ENCODE measurements at places on chromosomes 4 and X.
A peak's percentile ranks its signal among the peaks of the same experiment; 100 is the strongest.

GRCh38 chrX:110003167-110004156 lies 548 bp downstream of the TMEM164 start:
- DNase-seq = peak; percentile 18

- no peak for DNase-seq
Observed at GRCh38 chr4:18057821-18058533, 36.4 kb upstream of the LCORL start.

DNA sequence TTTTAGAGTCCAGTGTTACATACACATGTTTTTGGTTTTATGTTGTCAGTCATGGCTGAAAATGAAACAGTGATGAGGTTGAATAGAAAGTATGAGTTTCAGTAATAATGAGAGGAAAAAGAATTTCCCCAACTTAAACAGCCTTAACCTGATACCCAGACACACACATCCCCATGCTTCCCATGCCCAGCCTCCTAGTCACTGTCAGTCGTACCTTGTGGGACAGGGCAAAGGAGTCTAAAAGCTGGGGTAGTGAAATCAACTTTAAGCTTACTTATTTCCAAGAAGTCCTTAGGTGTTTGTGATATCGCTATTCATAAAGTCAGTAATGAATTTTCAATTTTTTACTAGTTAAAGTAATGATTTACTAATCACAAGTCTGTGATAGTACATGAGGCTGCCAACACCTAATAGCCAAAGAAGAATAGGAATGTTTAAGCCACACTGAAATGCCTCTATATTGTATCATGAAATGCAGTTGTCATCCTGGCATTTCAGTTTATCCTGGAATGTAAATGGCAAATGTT lies 24.3 kb upstream of the GPR34 start:
- no peak for DNase-seq

DNA sequence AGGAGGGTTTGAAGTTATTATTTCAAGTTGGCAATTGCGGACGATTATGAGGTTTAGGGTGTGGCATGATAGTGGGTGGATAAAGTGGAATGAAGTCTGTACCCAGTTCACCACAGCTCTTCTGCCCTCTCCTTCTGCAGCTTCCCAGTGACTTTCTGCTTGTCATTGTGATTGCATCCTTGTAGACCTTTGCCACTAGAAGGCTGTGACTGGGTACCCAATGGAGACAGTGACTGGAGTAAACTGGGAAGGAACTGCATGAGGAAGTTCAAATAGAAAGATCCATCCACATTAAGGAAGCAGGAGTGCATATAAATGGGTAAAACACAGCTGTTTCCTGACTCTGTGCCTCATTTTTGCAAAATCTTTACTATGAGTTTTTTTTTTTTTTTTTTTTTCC lies 53.5 kb upstream of the SPANXN3 start:
- DNase-seq = no peak

- no peak for DNase-seq
Observed at GRCh38 chr4:20544645-20545044, 155.6 kb upstream of the PACRGL start.

DNA sequence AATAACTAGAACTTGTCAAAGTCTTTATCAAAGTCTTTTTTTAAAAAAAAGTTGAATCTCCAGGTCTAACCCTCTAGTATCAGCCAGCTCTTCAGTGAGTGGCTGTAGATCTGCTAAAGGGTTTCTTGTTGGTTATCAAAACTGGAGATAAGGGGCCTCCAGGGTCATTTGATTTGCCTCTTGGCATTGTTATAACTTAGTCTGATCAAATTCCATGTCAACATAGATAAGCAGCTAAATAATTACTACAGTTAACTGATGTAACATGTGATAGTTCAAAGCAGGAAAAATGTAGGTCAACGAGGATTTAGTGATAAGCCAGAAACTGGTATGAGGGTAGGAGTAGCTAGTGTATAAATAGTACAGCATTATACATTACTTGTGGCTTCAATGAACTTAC lies 465.1 kb downstream of the PDHA2 start:
- no peak for DNase-seq

GRCh38 chr4:166882221-166882620 lies 352.1 kb downstream of the SPOCK3 start:
- no peak for DNase-seq

- DNase-seq = no peak
Observed at GRCh38 chrX:123358457-123358856, 174.4 kb downstream of the GRIA3 start.

- DNase-seq = no peak
Observed at GRCh38 chr4:161920304-161921052, 243.3 kb downstream of the FSTL5 start.

DNA sequence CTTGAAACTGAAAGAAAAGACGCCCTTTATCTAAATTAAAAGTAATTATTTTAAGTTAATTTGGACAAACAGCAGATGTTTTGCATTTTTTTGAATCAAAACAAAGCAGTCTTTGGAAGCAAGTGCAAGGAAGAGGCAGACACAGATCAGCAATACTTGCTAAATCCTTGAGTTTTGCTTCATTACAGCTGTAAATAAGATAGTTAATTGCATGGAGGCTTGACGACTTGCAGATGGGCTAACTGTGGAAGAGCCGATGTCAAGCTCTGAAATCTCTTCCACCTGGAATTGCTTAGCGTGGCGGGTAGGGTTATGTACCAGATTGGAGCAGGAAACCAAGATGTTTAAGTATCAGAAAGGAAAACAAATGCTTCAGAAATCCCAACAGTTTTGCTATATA lies 148.8 kb downstream of the POLA1 start:
- no peak for DNase-seq

DNA sequence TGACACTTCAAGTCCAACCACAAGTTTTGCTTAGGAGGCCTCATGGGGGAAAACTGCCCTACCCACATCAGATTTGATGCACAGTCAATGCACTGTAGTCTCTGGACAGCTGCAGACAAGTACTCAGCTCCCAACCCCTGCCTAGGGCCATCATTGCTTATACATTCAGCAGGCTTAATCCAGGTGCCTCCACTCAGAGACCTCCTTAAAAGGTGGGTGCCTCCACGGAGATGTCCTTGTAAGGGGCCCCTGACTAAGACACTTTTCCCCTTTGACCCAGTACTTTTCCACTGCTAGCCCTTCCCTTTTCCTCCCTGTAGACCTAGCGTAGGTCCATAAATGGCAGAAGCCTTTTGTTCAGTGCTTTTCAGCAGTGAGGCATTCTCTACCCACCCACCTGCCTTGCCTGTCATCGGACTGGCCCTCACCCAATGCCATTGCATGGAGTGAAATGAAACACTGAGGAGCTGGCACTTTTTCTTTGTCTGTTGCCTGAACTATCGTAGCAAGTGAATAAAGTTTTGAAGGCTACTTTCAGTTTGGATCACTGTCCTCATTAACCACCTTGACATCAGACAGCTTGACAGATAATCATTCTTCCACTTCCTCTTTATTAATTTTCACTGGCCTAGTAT lies 23.8 kb upstream of the PLK4 start:
- no peak for DNase-seq

DNA sequence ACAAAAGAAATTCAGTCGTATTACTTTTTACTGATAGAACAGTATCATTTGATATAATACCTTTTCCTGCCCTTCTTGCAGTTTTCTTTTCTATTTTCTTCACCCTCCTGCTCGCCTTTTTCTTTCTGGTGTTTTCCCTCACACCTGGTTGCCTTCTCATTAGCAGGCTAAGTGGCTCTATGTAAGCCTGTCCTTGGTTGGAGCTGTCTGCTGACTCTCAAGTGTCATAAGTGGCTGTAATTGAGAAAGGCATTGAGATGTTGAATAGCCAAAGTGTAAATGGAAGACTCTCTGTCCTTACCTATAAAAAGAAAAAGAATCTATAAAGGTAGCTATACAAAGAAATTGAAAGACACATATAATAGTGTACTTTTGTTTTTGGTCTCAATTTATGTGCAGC lies 180.7 kb downstream of the ADGRL3 start:
- no peak for DNase-seq

All from CD4-positive, alpha-beta T cell treated with Interleukin-15 for 1 hour (primary cell).